T-helper 17 cell (primary cell): ENCODE measurements at places on chromosomes 1 and 21.

DNA sequence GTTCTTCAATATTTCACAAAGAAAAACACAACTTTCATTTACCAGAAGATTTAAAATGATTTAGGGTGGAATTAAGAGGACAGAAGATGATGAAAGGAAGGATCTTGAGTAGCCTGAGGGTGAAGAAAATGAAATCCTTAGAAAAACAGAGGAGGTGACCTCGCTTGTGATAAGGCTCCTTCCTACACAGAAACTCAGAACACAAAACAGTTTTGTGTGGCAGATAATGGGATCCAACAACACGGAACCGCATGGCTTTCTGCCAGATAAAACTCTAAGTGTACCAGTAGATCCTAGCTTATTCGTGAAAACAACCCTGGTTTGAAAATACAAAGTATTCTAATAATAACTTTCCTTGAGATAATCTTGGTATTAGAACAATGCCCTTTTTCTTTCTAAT, 74.0 kb upstream of the EXO1 start:
- no peak for DNase-seq
- peaks cover 2% of the 10 kb centered on the region for H3K36me3 ChIP-seq
- H3K4me3 ChIP-seq, result no peak overlapping the region
- no peak overlapping the region for H3K27ac ChIP-seq
- no peaks in the 10 kb centered on the region for H3K4me1 ChIP-seq
- H3K27me3 ChIP-seq, result peaks cover 13% of the 10 kb centered on the region

- H3K4me1 ChIP-seq, result peaks cover 13% of the 10 kb centered on the region
- no peaks in the 10 kb centered on the region for H3K36me3 ChIP-seq
Measured at GRCh38 chr1:8197493-8198282, 120.2 kb upstream of the SLC45A1 start.

- H3K36me3 ChIP-seq, result peaks cover 3% of the 10 kb centered on the region
- H3K4me3 ChIP-seq, result peak within 1 kb of the TSS; percentile 92
- peaks cover 16% of the 10 kb centered on the region for H3K4me1 ChIP-seq
- peak; percentile 33 for DNase-seq
- peaks cover 51% of the 10 kb centered on the region for H3K27me3 ChIP-seq
Measured at GRCh38 chr1:94926915-94927404, at the start of gene CNN3. Gene CNN3, minus strand, starts transcription at chr1:94927110. Its CDS starts 216 bp downstream, at chr1:94926894.

DNA sequence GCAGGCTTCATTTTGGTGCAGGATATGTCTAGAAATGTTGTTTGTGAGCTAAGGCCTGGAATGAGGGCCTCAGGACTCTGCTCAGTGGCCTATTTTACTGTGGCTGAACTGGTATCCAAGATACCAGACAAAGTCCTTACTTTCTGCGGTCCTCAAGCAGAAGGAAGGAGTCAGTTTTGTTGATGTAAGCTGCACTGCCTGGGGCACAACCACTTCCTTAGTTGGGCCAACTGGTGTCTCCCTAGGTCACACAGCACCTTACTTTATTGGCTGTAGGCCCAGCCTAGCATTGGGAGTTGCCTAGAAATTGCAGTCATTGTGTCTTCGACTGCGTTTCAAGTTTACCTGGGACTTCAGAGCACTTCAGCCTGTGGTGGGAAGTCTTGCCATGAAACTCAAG, 1322.7 kb downstream of the AMY1C start:
- H3K27me3 ChIP-seq, result no peaks in the 10 kb centered on the region
- H3K36me3 ChIP-seq, result no peaks in the 10 kb centered on the region
- H3K4me3 ChIP-seq, result no peak overlapping the region
- H3K4me1 ChIP-seq, result no peaks in the 10 kb centered on the region
- DNase-seq, result no peak

DNA sequence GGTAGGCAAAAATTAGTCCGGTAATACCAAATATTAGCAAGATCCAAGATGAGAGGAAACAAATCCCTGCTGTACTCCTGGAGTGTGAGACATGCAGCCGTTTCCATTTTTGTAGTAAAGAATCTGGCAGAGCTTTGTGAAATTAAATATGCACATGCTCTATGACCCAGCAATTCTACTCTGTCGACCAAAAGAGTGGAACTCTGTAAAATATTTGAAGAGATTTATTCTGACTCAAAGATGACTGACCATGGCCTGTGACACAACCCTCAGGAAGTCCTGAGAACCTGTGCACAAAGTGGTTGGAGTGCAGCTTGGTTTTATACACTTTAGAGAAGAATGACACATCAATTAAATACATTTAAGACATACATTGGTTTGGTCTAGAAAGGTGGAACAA, 16.2 kb downstream of the HAX1 start:
- H3K36me3 ChIP-seq, result no peaks in the 10 kb centered on the region
- H3K27me3 ChIP-seq, result peaks cover 10% of the 10 kb centered on the region
- H3K4me1 ChIP-seq, result peaks cover 5% of the 10 kb centered on the region
- no peak overlapping the region for H3K27ac ChIP-seq

DNA sequence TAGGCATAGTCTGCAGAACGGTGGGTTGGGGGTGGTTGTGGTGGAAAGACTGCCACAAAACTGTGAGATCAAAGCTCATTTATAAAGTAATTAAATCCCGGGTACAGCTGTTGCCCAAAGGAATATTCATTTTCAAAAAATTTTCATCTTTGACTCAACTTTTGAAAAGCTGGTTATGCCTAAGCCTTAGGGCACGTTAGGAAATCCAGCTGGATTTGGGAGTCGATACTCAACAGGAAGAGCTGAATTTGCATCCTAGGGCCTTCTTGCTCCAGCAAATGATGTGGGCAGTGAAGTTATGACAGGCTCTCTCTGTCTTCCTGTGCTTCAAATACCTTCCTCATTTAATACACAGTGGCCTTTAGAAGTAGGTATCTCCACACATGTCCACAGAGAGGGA, 31.7 kb downstream of the ZP4 start:
- no peak for DNase-seq
- no peak overlapping the region for H3K4me3 ChIP-seq
- peaks cover 2% of the 10 kb centered on the region for H3K36me3 ChIP-seq
- H3K4me1 ChIP-seq, result peaks cover 2% of the 10 kb centered on the region

DNA sequence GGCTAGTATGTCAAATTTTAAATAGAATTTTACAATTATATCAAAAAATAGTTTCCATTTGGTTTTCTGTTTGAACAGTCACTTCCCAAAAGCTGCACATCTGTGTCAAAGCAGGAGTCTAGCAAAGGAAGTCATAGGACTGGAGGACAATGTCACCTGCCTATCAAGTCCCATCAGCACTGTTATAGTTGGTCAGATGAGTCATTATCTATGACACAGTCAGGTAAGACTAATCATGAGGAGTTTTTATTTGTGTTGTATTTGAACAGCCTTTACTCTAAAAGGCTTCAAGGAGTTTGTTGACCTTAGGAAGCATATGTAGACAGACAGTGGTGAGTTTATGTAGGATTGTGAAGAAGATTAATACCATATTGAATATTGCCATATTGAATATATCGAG, 74.2 kb upstream of the QSOX1 start:
- no peak for DNase-seq
- no peak overlapping the region for H3K4me3 ChIP-seq
- H3K27ac ChIP-seq, result no peak overlapping the region
- H3K4me1 ChIP-seq, result peaks cover 3% of the 10 kb centered on the region

- no peaks in the 10 kb centered on the region for H3K4me1 ChIP-seq
- H3K27ac ChIP-seq, result no peak overlapping the region
- DNase-seq, result no peak
- H3K27me3 ChIP-seq, result no peaks in the 10 kb centered on the region
Measured at GRCh38 chr1:67978890-67979516, 71.4 kb downstream of the DIRAS3 start.

- H3K4me1 ChIP-seq, result peaks cover 37% of the 10 kb centered on the region
- peak overlapping the region; percentile 90 for H3K4me3 ChIP-seq
- DNase-seq, result peak; percentile 63
- peak overlapping the region; percentile 96 for H3K27ac ChIP-seq
- H3K27me3 ChIP-seq, result no peaks in the 10 kb centered on the region
- no peaks in the 10 kb centered on the region for H3K36me3 ChIP-seq
Measured at GRCh38 chr21:43866659-43867331, 1.8 kb downstream of the AGPAT3 start.

DNA sequence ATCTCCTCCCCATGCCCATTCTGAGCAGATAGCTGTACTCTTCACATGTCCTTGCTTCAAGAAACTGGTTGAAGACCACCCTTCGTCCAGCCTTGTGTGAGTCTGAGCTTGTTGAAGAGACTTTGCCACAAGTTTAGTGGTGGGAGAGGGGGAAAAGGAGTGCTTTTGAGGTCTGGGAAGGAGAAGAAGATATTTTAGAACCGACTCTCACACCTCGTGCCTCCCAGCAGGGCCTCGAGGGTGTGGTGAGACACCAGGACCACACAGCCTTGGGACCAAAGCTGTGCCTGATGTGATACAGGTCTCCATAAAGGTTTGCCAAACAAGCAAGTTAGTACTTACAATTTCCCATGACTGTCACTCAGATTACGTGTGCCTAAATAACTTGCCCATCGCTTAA, 201.8 kb downstream of the DYRK1A start:
- no peaks in the 10 kb centered on the region for H3K36me3 ChIP-seq
- H3K4me3 ChIP-seq, result no peak overlapping the region
- no peaks in the 10 kb centered on the region for H3K27me3 ChIP-seq
- H3K4me1 ChIP-seq, result peaks cover 4% of the 10 kb centered on the region
- DNase-seq, result no peak
- H3K27ac ChIP-seq, result no peak overlapping the region

GRCh38 chr1:37477198-37477931, 3.0 kb downstream of the ZC3H12A start:
- peak overlapping the region; percentile 97 for H3K4me3 ChIP-seq
- peaks cover 8% of the 10 kb centered on the region for H3K36me3 ChIP-seq
- peak overlapping the region; percentile 99 for H3K27ac ChIP-seq
- peaks cover 47% of the 10 kb centered on the region for H3K4me1 ChIP-seq
- H3K27me3 ChIP-seq, result no peaks in the 10 kb centered on the region
- peak; percentile 89 for DNase-seq

DNA sequence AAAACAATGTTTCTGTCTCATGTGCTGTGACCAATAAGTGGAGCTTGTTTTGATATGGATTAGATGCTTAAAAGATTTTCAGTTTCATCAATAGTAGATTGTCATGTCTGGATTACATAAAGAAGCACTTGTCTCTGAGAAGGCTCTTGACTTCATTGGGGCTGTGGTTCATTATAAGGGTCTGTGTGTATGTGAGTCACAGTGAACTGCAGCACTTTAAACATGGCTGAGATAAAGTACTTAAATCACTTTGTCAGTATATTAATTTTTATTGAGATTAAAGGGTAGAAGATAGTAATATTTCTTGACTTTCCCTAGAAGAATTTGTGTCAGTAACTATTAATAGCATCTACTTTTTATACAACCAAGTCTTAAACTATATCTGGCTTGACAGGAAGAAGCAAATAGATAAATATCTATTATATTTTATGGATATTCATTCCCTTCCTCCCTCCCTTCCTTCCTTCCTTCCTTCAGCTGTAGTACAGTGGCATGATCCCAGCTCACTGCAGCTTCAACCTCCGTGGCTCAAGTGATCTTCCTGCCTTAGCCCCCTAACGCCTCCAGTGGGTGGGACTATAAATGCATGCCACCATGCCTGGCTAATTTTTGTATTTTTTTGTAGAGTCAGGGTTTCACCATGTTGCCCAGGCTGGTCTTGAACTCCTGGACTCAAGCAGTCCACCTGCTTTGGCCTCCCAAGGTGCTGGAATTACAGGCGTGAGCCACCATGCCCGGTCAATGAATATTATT, 48.8 kb downstream of the ZFYVE9 start:
- H3K4me3 ChIP-seq, result no peak overlapping the region
- H3K36me3 ChIP-seq, result no peaks in the 10 kb centered on the region
- H3K27me3 ChIP-seq, result no peaks in the 10 kb centered on the region
- DNase-seq, result no peak
